Activated CD8-positive, alpha-beta memory T cell treated with anti-CD3 and anti-CD28 coated beads for 1 hour (primary cell): ENCODE measurements at places on chromosomes 4 and X.

DNA sequence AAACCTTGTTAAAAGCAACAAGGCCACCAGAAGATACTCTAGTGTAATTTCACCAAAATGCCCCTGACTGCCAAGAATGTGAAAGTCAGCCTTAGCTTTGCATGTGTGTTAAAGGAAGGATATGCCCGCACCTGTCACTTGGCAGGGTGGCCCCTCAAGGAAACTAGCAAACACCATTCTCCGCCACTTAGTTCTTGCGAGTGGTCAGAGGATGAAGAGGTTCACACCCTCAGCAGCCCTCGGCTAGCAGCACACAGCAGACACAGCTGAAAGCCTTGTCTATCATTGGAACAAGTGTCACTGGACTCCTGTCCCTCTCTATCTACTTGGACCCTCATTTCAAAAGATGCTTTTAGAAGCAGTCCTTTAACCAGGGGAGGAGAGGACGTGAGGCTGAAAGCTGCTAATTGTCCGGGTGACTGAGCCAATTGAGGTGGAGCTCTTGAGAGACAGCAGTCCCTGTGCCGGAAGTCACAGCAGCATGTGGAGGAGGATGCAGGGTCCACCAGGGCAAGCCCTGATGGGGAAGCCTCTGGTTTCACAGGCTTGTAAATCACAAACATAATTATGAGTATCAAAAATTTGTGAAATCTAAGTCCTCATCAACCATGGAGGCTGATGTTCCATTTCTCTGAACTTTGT, 18.0 kb downstream of the HHIP start:
- DNase-seq, result no peak

GRCh38 chr4:5952286-5952974, 59.5 kb upstream of the CRMP1 start:
- no peak for DNase-seq

GRCh38 chrX:71103110-71103983, 3.2 kb downstream of the CXorf65 start:
- DNase-seq, result peak; percentile 33

GRCh38 chr4:163385466-163385865, 41.8 kb downstream of the NPY5R start:
- no peak for DNase-seq

- peak; percentile 90 for DNase-seq
These were observed 12.0 kb downstream of the ACOX3 start for GRCh38 chr4:8428288-8429097.
